ENCODE measurements at places on chromosomes 5 and 9.

GRCh38 chr5:167309941-167310517 is 981.4 kb upstream of the WWC1 start:
- DNase-seq: no peak

GRCh38 chr9:29060041-29060440 is 1486.8 kb upstream of the C9orf72 start:
- DNase-seq: no peak

DNA sequence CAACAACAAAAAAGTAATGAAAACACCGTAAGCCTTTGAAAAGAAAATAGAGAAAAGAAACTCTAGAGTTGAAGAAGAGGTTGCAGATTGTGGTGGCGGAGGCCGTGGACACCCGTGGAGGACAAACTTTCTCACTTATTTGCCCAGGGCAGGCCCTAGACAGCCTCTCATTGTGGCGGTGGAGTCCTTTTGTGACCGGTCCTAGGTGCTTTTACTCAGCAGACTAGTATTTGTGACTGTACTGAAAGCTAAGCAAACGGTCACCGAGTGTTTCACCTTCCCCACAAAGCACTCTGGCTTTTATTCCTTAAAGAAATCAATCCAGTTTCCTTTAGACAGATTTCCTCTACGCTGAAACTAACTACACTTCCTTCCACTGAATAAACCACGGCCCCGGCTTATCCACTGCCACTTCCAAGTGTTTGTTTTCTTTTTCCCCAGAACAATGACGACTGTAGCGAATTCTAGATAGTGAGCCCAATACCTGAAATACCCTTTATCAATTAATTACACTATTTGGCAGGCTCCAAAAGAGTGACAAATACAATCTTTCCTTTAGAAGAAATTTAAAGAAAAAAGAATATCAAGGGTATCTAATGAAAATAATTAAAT is 210.2 kb upstream of the TARS1 start:
- DNase-seq: no peak

DNA sequence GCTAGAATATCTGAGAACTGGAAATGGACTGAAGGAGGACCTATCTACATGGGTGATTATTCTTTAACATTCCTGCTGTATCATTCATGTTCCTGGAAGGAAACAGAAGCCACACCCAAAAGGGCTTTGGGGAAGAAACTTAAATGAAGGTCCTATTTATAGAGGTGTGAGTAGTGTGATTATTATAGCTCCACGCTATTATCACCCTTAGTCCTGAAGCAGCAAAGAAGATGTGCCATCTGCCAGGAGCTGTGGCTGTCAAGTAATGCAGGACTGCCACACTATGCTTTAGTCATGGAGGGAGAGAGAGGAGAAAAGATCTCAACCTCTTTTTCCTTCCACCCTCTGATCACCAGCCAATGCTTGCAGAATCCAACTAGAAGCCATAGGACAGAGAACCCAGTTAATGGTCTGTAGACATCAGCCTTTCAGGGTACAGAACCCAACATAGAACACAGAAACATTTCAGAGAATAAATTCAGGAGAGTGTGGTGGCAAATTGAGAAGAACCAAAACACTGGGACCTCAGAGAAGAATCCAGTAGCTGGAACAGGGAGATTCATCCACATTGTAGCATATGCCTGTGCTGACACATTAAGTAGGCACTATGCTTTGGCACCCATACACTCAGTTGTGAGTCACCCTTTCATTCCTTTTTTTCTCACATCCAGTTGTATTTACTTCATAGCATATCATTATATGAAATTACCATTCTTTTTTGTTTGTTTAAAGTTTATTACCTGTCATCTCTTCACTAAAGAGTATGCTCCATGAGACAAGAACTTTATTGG is 21.0 kb upstream of the RNF180 start:
- no peak for DNase-seq

DNA sequence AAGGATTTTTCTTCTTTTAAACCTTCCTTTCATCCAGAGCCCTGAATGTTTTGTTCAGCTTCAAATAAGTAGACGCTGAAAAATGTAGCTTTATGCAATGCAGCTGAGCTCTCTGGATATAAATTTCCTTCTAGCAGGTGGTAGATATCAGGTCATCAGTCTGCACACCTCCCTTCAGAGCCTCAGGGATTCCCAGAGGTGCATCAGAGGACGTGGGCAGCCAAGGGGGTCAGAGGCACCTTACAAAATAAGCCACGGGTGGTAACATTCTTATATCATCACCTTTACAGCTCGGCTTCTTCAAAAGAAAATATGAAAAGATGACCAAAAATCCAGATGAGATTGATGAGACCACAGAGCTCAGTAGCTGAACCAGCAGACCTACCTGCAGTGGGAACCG is 19.3 kb downstream of the MOCS2 start:
- DNase-seq: no peak

GRCh38 chr5:45521067-45521466 is 175.1 kb downstream of the HCN1 start:
- peak; percentile 27 for DNase-seq

GRCh38 chr5:138595180-138595795 is 20.1 kb upstream of the HSPA9 start:
- DNase-seq: no peak

GRCh38 chr5:144194144-144194543 is 23.5 kb downstream of the KCTD16 start:
- DNase-seq: peak; percentile 61

Measured in KBM-7 (cell line).